ENCODE measurements at places on chromosomes 2 and 18.

- DNase-seq: no peak
Observed at GRCh38 chr2:187640926-187641510, 86.8 kb upstream of the TFPI start.

GRCh38 chr2:38109732-38110181, 33.8 kb upstream of the CYP1B1 start:
- peak; percentile 52 for DNase-seq

DNA sequence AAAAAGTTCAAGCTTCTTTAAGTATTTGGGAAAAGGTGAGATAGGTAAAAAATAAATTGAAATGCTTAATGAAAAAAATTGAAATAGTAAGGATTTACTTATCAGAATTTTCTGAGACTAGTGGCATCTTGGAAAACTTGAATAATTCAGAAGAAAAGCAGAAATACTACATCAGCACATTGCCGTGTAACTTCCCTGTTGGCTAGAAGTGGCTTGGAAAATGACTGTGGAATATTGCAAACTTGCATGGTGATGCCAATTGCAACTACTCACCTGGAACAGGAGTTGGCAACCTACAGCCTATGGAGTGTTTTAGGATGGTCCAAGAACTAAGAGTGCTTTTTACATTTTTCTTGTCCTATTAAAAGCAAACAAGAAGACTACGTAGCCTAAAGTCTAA, 603.5 kb upstream of the VRK2 start:
- DNase-seq: no peak

DNA sequence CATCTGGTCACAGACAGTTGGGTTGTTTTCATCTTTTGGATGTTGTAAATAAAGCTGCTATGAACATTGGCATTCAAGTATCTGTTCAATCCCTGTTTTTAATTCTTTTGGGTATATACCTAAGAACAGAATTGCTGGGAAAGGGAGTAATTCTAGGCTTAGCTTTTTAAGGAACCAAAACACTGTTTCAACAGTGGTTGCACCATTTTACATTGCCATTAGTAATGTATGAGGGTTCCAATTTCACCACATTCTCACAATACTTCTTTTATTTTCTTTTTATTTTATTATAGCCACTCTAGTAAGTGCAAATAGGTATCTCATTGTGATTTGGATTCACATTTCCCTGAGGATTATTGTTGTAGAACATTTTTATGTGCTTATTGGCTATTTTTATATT, 108.9 kb upstream of the GLS start:
- DNase-seq: no peak

DNA sequence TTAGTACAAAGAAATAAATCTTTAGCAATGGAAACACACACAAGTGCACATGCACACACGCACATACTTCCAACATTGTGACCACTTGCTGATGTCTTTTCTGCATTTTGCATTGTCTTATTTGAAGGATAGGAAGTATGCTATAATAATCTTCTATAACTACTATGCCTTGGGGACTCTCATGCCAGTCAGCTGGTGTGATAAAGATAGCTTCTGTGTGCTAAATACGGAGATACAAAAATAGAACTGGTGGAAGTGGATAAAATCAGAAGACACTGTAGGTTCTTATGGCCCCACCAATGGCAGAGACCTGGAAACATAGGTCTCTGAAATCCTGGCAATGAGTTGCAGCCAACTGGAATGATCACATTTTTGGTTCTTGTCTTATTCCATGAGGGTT, 31.5 kb upstream of the RASGRP3 start:
- DNase-seq: no peak

DNA sequence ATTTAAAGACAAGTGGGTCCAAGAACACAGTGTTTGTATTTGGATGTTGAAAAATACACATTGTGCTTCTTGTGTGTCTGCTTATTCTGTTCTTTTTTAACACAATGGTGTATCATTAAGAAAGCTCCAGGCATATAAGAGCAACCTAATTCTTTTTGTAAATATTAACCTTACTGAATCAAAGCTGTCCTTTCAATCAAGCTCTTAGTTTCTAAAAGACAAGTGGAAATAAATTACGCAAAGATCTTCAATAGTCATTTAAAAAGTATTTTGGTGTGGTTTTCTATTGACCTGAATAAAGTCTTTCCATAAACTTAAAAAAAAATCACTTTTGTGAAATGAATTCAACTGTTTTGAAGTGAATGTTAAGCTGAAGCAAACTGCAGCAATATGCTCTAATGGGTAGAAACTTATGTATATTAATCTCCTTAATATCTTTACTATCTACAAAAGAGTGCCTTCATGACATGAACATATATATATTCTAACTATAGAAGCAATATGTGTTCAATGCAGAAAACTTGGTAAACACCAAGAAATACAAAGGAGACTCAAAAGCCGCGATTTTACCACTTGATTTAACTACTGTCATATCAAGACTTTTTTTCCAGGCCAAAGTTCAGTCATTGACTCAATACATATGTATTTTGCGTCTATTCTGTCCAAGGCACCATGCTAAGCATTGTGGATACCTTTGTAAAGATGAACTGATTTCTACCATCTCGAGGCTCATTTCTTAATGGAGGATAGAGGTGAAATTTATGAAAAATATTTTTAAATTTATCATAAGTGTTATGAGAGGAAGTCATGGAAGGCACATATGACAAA, 97.7 kb downstream of the ARHGAP15 start:
- DNase-seq: no peak

- DNase-seq: no peak
Observed at GRCh38 chr2:207867056-207867455, 97.3 kb upstream of the FZD5 start.

- peak; percentile 96 for DNase-seq
Observed at GRCh38 chr2:227407591-227408151, 19.9 kb upstream of the SCYGR1 start.

DNA sequence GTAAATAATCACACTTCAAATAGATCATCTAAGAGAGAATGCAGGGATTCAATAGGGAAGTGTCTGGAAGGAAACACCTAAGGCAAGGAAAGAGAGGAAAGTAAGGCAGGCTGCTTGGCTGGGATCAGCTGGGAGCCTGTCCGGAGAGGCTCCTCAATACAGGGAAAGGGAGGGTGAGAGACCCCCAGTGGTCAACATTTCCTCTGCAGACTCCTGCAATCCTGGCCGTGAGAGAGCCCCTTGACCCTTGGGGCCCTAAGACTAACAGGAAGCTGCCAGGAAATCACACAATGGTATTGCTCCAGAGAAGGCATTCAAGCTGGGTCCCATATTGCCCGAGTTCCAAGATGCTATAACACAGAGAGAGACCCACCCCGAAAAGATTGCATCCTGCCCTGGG, 549.4 kb downstream of the NYAP2 start:
- no peak for DNase-seq

GRCh38 chr2:12507295-12507694, 209.4 kb upstream of the TRIB2 start:
- DNase-seq: peak; percentile 28

Measured in eye (tissue), 1 donor.